ENCODE measurements at places on chromosomes 12 and 14.

- DNase-seq, result no peak
Measured at GRCh38 chr12:106984588-106985137, 2.3 kb downstream of the MTERF2 start.

- DNase-seq, result no peak
Measured at GRCh38 chr14:89365061-89365801, 51.8 kb downstream of the FOXN3 start.

DNA sequence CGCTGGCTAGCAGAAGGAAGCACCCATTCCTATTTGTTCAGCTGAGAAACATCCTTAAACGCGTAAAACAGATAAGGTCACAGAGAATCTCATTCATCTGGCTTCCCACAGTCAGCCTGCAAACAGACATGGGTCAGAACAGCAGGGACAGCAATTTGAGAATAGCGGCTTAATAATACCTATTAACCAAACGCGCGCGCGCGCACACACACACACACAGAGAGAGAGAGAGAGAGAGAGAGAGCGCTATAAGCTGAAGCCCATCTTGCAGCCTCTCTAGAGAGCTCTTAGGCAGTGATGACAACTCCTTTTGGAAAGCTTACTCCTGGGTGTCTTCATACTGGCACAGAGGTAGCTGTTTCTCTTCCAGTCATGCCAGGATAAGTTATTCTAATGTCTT, 26.4 kb downstream of the TMEM132D start:
- no peak for DNase-seq

- peak; percentile 54 for DNase-seq
Measured at GRCh38 chr12:106274575-106275121, 26.8 kb upstream of the CKAP4 start.

DNA sequence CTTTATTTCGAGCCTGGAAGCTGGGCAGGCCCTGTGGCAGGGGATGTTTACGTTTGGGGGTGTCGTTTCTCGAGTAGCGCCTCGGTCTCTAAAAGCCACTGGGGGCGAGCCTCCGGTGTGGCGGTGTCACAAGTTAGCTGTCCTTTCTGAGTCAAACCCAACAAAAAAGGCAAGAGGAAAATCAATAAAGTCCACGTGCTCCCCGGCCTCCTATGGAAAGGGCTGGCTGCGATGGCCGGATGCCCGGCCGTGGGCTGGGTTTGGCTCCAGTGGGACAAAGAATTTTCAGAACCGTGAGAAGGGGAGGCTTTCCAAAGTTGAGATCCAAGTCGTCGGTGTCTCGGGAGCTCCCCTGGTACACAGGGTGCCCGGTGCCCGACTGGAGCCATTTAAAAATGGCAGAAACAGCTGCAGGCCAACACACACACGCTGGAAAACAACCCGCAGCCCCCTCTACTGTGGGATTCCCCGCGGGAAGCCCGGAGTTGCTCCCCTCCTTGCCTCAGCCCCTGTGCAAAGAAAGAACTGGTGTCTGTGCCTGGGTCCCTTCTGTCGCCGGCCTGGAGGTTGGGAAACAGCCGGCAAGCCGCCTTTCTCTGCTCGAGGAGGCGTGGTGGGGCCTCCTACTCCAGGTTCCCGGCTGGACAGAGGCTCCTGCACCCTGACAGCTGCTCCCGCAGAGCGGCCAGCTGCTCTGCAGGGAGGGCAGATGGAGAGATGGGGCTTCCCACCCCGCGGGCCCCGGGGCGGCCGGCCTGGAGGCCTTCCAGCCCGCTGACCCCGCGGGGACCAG, 1.9 kb downstream of the BCL7A start:
- peak; percentile 87 for DNase-seq

DNA sequence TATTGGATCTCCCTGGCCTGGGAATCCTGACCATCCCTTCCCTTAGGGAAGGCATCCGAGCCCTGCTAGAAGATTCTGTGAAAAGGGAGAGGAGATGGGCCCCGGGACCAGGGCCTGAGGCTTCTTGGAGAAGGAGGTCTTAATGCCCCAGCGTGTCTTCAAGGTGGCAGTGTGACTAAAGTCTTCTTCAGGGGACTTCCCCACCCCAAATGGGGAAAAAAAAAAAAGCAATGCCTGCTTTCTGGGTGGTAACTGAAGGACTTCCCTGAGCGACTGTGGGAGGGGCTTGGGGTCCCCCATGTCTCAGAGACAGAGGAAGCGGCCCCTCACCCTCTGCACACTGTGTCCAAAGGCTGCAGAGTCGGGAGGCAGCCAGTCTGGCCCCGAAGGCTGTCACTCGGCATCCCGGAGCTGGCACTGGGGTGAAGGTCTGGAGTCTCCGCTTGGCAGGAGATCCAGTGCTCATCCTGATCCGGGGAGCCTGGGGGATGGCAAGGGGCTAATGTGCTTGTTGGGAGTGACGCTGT, 7.8 kb upstream of the PGF start:
- DNase-seq, result no peak

DNA sequence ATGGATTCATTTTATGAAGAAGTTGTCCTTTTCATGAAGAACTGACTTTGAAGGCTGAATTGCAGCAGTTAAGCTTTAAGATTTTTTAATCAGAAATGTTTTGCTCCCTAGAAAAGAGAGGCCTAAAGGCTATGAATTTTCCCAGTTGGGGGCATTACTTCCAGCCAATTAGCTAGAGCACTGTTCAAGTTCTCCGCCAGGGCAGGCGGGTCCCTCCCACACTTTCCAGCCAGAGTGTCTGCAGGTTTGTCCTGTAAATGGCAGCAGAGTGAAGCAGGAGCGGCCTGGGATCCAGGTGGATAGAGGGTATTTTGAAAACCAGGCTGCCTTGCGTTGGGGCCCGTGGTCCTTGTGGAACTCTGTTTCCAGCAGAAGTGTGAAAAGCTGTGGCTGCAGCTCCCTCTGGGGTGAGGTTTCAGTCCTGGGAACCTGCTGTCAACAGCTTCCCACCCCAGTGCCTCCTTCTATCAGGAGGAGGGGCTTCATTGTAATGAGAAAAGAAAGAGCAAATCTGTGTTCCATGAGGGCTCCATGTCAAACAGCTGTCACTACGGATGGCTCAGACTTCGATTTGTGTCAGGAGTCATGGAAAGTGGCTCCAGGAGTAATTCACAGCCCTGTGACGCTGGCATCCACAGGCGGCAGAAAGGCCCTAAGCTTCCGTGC, 210.7 kb upstream of the TMEM132C start:
- no peak for DNase-seq

GRCh38 chr12:31736472-31736871, 7.7 kb upstream of the AMN1 start:
- peak; percentile 93 for DNase-seq

- DNase-seq, result no peak
Measured at GRCh38 chr12:27998658-27999057, 26.1 kb upstream of the PTHLH start.

DNA sequence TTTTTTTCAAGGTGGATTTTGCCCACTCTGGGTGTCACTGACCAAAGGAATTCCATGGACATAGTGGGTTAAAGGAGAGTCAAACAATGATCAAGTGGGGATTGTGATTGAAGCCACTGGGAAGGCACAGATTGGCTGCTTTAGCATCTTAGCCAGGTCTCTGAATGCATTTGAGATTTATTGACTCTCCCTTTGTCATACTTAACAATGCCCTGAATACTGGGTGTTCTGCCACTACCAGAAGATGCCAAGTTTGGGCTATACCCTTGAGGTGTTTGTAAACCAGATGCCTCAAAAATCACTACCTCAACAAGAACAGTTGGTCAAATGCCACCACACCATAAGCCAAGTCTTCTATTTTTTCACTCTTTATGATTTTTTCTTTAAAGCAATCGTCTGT, 114.8 kb downstream of the GTF2A1 start:
- DNase-seq, result no peak

DNA sequence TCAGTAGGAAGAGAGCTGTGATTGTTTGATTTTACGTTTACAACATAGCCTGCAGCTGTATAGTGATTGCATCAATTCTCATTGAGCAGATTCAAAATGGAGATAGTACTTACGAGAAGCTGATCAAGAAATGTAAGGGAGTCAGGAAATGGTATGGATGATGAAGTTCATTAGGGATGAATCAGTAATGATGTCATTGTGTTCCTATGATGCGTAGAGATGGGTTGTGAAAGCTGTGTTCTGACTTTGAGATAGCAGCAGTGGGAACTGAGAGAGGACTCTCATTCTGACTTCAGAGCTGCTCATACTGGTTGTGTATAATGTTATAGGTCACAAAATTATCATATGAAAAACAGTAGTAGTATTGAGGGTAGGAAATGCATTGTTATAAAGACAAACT, 44.0 kb downstream of the TTLL5 start:
- peak; percentile 6 for DNase-seq

DNA sequence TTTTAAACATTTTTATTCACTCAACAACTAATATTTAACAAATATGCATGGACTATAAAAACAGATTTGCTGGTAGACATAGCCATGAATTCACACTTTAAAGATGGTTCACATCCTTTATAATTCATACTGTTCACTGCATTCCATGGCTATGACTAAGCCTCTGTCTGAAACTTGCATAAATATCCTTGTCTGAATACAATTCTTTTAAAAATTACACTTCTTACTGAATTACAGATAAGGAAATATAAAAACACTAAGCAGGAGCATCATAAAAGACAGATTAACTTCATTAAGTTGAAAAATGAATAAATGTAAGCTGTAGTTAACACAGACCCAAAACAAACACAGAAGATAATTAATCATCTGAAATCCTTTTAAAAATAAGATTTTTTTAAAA, 53.8 kb downstream of the GXYLT1 start:
- DNase-seq, result peak; percentile 74

- no peak for DNase-seq
Measured at GRCh38 chr12:105907982-105908381, 230.8 kb downstream of the NUAK1 start.

DNA sequence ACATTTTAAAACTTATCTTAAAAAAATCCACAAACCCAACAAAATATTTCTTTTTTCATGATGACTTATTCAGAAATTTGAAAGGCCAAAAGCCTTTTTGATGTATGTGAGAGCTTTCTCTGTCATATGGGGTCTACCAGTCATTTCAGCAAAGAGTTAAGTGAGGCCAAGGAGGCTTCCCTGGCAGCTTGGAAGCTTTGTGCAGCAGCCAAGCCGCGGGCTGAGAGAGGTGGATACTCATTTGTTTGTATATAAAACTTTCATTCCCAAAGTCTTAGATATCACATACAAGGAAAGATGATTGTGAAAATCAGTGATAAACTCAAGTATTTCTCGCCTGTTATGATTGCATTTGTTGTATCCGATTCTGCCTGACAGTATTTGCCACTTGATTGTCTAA, 48.5 kb upstream of the RNU6-8 start:
- DNase-seq, result no peak

DNA sequence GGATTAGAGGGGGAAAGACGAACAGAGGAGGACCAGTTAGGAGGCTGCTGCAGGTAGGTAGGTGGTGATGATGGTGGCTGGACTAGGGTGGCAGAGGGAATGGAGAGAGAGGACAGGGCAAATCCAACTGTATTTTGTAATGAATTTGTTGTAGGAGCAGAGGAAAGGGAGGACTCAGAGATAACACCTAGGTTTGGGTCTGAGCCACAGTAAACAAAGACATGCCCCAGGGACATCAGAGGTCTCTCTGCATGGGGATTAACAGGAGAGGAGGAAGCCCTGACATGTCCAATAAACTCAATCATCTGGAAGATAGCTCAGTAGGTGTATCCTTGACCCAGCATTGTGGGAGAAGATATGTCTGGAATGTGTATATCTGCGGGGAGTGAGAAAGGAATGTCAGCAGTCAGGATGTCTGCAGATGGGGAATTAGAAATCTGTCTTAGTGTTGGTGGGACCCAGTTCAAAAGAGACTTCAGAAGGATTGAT, 4.7 kb upstream of the SLC48A1 start:
- DNase-seq, result peak; percentile 28

DNA sequence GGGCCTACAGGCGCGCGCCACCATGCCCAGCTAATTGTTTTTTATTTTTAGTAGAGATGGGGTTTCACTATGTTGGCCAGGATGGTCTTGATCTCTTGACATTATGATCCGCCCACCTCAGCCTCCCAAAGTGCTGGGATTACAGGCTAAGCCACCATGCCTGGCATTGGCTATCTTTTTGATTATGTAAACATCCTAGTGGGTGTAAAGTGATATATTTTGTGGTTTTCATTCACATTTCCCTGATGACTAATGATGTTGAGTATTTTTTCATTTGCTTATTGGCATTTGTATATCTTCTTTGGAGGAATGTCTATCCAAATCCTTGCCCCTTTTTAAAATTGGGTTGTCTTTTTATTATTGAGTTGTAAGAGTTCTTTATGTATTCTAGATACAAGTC, 16.3 kb downstream of the CREBL2 start:
- DNase-seq, result peak; percentile 36

- DNase-seq, result no peak
Measured at GRCh38 chr14:21974741-21975140, 301.1 kb upstream of the OR4E1 start.

DNA sequence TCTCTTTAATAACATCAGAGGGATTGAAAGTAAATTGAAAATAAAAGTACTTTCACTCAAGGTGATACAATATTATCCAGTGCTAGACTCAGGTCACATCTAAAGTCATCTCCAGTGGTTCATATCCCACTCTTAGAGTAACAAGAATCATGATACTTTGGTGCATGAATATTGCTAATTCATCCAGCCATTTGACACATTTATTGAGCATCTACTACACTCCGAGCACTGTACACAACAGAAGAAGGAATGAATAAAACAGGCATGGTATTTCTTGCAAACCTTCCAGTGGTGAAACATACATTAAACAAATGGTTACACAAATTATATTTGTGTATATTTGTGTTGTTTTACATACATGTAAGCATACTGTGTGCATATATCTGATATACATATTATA, 116.0 kb upstream of the TMCC3 start:
- DNase-seq, result no peak

- DNase-seq, result no peak
Measured at GRCh38 chr12:30416631-30417030, 279.0 kb downstream of the IPO8 start.

Data from GM23248 (cell line).